KBM-7 (cell line): ENCODE measurements at places on chromosomes 11 and 22.

- DNase-seq, result no peak
Observed at GRCh38 chr22:45781459-45781858, 109.8 kb downstream of the ATXN10 start.

DNA sequence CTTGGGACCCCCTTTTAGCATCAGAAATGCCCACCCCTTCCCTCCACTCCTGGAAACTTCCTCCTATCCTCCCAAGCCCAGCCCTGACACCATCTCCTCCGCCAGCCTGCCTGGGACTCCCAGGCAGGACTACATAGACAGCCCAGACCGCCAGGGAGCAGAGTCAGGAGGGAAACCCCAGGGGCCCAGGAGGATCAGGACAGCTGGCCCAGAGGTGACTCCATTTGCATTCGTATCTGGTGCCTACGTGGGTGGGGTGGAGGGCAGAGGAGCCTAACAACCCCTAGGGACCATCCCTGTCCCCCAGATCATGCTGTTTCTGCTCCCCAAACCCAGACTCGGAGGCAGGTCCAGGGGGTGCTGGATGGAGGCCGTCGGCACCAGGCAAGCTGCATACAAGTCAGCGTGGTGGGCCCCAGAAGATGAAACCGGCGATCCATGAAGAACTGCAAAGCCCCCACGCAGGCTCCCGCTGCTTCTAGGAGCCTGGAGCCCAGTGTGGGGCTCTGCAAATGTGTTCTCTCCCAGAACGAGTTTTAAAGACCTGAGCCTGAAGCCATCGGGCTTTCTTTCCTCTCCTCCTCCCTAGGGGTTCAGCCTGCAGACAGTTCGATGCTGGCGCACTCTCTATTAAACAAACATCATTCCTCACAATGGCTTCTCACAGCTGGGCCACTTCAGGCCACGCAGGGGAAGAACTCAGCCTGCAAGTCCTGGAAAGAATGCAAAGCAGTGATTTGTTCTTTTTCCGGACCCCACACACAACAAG is 1506.8 kb downstream of the BRD1 start:
- no peak for DNase-seq

DNA sequence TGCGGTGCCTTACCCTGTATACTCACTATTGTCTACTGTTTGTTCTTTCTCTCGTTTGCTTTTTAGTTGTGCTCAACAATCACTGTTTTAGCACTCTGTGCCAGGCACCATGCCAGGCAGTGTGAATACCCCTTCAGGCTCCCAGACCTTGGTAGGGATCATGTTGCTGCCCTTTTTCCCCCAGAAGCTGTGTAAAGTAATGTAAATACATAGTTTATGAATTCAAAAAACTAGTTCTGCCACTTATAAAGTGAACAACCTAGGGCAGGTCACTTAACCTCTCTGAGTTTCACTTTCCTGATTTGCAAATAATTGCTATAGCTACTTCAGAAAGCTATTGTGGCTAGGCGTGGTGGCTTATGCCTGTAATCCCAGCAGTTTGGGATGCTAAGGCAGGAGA is 81.0 kb upstream of the CTSC start:
- no peak for DNase-seq

DNA sequence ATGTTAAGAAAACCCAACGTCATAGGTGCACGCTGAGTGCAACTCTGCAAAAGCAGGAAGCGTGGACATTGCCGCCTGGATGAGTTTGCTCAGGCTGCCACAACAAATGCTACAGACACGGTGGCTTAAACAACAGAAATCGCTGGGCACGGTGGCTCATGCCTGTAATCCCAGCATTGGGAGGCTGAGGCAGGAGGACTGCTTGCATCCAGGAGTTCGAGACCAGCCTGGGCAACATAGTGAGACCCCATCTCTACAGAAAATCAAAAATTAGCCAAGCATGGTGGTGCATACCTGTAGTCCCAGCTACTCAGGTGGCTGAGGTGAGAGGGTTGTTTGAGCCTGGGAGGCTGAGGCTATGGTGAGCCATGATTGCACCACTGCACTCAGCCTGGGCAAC is 13.4 kb upstream of the PGA3 start:
- no peak for DNase-seq

DNA sequence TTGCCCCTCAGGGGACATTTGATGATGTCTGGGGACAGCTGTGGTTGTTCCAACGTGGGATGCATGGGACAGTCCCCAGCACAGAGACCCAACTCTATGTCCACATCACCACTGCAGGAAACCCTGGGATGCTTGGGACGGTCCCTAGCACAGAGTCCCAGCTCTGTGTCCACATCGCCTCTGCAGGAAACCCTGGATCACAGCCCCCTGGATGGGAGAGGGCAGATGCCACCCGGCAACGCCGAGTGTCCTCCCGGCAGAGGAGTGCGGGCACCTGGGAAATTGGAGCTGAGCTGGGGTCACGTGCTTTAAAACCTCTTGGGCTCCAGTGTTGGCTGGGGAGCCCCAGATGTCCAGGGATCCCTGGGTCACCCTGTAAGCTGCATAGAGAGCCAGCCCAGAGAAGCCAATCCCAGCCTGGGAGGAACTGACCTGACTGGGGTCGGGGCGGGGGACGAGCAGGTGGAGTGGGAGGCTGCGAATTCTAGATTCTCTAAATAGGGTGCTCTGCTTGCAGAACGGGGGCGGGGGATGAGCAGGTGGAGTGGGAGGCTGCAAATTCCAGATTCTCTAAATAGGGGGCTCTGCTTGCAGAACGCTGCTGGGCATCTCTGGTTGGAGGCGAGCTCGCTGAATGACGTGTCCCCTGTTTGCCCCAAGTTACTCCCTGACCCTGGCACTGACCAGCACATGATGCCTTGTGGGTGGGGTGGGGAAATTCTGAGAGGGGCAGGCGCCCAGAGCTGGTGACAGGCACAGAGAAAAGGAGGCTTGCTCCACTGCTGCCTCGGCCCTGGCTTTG is 1197.8 kb downstream of the BRD1 start:
- no peak for DNase-seq

GRCh38 chr11:126279191-126279590 is 3.7 kb upstream of the TIRAP start:
- DNase-seq, result no peak

DNA sequence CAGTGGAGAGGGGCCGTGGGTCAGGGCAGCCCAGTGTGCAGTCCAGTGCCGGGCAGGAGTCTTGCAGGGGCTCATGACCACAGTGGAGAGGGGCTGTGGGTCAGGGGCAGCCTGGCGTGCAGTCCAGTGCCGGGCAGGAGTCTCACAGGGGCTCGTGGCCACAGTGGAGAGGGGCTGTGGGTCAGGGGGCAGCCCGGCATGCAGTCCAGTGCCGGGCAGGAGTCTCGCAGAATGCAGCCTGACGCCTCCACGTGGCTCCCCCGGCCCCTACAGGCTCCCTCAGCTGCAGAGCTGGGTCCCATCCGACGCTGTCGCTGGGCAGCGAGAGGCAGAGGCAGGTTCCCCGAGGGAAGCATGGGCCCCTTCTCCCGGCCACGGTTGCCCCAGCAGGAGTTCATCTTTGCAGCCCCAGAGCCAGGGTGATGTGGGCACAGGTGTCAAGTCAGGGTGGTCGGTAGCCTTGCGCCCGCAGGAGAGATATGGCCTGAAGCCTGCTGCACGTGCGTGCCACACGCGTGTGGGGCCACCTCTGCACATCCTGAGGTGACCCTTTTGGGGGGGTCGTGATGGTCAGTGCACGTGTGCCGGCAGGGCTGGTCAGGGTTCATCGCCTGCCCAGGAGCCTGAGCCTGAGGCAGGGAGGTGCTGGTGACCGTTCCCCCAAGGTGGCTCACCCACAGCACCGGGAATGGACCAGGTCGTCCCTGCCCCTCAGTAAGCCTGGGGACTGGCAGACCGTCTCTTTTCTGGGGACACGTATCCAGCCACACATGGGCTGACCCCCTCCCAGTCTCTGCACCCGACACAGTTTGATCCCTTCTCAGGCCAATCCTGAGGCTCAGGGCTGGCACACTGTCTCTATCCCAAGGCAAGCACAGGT is 2.9 kb downstream of the IFITM5 start:
- DNase-seq, result no peak

GRCh38 chr11:77086521-77087472 is 15.8 kb upstream of the OMP start:
- DNase-seq, result no peak

- no peak for DNase-seq
Observed at GRCh38 chr22:39332441-39333064, 13.1 kb upstream of the RPL3 start.

DNA sequence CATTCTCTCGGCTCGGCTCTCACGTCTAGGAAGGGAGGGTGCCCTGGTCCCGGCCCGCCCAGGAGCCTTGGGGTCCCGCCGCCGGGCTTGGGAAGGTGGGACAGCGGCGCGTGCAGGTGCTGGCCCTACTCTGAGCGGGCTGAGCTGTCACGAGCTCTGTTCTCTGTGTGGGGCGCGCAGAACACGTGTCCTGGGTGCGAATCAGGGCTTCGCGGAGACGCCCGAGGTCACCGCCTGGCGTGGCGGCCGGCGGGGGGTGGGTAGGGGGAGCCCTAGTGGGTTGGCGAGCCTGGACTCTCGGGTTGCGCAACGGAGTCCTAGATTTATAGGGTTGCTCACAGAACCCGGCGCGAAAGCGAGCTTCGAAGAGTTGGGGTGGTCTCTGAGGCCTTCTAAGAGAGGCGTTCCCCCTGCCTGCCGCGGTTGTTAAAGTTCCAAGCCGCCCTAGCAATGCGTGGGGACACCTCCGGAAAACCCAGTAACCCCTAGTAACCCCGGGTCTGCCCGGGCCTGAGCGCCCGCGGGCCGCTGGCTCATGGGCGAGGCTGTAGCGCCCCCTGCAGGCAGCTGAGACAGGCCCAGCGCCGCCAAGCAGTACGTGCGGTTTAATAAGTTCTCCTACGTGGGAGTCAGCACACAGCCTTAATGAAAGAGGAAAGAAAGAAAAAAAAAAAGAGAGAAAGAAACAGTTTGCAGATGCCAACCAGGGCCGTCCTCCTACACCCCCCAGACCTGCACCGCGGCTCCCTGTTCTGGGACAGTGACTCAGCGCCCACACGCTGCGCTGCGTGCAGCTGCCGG is 2.7 kb downstream of the ADM start:
- peak; percentile 97 for DNase-seq

DNA sequence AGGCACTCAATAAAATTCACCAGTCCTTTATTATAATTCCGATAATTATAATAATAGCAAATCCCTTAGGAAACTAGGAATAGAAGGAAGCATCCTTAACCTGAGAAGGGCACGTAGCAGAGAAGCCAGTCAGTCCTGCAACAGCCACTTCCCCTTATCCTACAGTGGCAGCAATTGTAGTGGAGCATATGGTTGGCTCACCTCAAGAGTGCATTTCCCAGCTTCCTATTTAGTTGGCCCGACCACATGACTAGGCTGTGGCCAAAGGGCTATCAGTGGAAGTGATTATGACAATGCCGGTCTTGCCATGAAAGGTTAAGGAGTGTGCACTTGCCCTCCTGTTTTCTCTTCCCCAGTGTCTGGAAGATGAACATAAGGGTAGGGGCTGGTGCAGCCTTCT is 27.0 kb downstream of the TESMIN start:
- DNase-seq, result peak; percentile 65

GRCh38 chr11:7154881-7155361 is 66.1 kb downstream of the RBMXL2 start:
- peak; percentile 29 for DNase-seq

DNA sequence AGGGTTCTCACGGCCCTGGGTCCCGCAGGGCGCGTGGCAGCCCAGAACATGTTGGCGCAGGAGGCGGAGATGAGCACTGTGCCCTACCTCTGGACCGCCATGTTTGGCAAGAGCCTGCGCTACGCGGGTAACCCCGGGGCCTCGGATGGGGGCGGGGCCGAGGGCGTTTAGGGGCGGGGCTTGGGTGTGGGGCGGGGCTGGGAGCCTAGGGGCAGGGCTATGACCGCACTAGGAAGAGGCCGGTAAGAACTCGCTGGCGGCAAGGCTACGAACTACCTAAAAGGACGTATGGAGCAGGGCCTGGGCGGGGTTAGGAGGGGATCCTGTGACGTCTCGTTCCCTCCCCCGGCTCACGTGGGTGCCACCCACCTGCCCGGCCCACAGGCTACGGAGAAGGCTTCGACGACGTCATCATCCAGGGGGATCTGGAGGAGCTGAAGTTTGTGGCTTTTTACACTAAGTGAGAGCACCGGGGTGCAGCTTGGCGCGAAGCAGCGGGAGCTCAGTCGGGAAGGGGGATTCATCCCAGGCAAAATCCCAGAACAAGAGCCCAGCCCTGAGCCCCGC is 2.8 kb upstream of the LZTR1 start:
- DNase-seq, result no peak

- no peak for DNase-seq
Observed at GRCh38 chr11:78783846-78784245, 209.2 kb upstream of the NARS2 start.

DNA sequence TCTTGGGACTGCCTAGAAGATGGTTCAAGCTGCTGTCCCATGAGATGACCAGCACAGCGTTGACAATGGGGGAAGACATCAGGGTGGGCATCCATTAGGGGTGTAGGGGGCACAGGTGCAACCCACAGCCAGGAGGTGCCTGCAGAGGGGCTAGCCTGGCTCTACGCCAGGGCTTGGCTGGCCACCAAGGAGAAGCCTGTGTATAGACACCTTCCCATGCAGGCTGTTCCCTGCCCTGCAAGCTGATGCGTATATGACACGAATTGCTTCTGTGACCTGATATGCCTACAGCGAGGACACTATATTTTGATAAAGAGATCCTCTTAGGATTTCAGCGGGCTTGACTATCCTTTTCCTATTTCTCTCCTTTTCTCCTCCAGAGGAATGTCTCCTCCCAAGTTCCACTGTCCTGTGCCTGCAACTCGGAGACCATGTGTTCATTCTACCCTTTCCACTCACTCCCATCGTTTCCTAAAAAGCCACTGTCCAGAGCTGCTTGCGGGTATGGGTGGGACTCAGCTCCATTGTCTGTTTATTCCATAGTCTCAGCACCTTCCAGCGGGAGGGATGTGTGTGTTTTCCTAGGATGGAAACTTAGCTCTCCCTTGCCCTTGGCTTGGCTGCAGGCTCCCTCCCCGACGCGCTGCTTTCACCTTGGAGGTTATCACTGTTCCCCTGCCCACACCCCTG is 56.1 kb downstream of the ST14 start:
- no peak for DNase-seq

DNA sequence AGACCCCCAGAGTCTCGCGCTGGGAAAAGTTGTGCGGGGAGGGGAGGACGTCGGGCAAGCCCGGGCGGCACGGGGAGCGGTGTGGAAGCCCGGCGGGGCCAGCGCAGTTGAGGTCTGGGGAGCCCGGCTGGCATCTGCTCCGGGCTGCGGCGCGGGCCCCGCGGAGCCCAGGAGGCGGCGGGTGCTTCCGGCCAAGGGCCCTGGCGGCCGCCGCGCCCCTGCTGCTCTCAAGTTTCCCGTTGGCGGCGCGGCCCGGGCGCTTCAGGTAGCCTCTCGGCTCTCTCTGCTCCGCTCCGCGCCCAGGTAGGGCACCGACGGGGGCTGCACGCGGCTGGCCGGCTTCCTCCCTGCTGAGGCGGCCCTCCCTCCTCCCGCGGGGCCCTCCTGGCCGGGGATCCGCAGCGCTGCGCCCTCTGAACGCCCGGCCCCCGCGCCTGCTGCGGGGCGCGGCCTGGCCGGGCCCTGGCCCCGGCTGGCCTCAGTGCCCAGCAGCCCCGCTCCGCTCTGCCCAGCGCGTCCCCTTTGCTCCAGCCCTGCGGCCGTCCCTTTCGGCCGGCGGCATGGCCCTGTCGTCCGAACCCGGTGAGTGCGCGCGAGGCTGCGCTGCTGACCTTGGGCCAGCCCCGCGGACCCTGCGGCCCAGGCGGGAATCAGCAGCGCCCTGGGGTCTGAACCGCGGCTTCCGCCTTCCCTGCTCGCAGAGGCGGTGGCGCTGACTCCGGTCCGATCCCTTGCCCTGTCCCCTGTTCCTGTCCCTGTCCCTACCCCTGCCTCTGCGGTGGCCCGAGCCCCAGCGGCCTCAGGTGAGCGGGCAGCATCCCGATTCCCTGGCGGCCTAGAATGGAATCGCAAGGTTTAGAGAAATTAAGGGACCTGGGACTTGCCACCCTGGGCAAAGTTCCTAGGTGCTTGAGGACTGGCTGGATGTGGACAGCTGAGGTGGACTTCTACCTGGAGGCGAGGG is 4.3 kb upstream of the AMPD3 start:
- peak; percentile 36 for DNase-seq
